Calu3 (cell line): ENCODE measurements at places on chromosomes 13 and 19. TPM values are rescaled to one million over a fixed set of nuclear protein-coding genes. Genes with fewer than 3 reads are reported as not detected.

DNA sequence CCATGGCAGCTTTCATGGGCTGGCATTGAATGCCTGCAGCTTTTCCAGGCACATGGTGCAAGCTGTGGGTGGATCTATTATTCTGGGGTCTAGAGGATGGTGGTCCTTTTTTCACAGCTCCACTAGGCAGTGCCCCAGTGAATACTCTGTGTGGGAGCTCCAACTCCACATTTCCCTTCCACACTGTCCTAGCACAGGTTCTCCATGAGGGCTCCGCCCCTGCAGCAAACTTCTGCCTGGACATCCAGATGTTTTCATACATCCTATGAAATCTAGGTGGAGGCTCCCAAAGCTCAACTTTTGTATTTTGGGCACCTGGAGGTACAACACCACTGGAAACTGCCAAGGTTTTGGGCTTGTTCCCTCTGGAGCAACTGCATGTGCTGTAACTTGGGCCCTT is 450.6 kb downstream of the LMO7 start:
- no peaks in the 10 kb centered on the region for H3K4me1 ChIP-seq
- DNase-seq: no peak
- H3K4me3 ChIP-seq: no peak overlapping the region
- H3K27me3 ChIP-seq: no peaks in the 10 kb centered on the region
- no peak overlapping the region for H3K27ac ChIP-seq

- H3K36me3 ChIP-seq: peaks cover 37% of the 10 kb centered on the region
- H3K4me3 ChIP-seq: peak overlapping the region; percentile 95
- peak; percentile 85 for DNase-seq
- H3K27me3 ChIP-seq: peaks cover 16% of the 10 kb centered on the region
- H3K4me1 ChIP-seq: peaks cover 20% of the 10 kb centered on the region
These were observed 1.2 kb downstream of the CGB7 start for GRCh38 chr19:49056101-49056901.

CGB2 gene
- 0.52 TPM in 1 of 2 replicates, not detected in the other for total RNA-seq

GRCh38 chr13:27117952-27118351 is 53.7 kb downstream of the USP12 start:
- no peaks in the 10 kb centered on the region for H3K27me3 ChIP-seq
- no peak overlapping the region for H3K27ac ChIP-seq
- H3K4me1 ChIP-seq: no peaks in the 10 kb centered on the region

DNA sequence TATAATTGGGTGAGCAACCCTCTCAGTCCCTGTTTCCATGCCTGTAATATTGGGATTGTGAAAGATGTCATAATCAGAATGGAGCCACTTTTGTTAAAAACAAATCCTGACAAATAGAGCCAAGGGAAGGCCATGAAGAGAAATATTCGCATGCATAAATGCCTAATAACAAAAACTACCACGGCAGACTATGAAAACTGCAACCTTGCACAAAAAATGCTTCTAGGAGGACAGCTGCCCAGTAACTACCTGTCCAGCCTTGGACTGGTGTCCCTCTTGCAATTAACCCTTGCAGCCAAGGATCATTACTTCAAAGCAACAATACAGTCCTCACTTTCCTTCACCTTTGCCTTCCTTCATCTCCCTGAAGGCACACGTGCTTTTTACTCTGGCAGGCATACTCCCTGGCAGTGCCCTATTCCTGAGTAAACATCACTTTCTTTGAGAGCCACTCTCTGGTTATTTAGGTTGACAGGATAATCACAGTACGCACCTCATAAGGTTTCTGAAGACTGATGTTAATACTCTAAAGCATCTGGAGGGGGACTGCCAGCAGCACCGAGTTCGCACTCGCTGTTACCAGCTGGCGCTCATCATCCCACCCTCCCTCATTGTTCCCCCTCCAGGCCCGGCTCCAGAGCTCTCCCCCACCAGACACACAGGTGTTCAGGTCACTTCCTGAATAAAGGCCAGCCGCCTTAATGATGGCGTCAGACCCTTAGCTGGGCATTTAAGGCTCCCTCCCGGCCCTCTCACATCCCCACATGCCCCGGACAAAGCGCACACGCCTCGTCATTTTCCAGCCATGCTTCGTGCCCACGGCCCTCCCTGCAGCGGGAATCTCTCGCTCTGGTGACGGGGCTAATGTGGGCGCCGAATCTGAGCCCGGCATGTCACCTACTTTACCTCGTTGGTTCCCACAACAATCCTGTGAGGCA is 57.3 kb downstream of the CDADC1 start:
- H3K27ac ChIP-seq: no peak overlapping the region
- peaks cover 40% of the 10 kb centered on the region for H3K4me1 ChIP-seq
- H3K4me3 ChIP-seq: no peak overlapping the region
- no peak for DNase-seq
- no peaks in the 10 kb centered on the region for H3K27me3 ChIP-seq

SCN1B gene
- 1.4 and 2.1 TPM in 2 replicates for total RNA-seq

- peaks cover 39% of the 10 kb centered on the region for H3K4me1 ChIP-seq
- H3K36me3 ChIP-seq: peaks cover 57% of the 10 kb centered on the region
- H3K27ac ChIP-seq: no peak overlapping the region
- no peak for DNase-seq
- no peak overlapping the region for H3K4me3 ChIP-seq
These were observed 689 bp downstream of the SPACA6 start for GRCh38 chr19:51693819-51694218.

ATP1A3 gene
- total RNA-seq: 1.1 and 1.7 TPM in 2 replicates

ZNF320 gene
- 2.5 and 7.8 TPM in 2 replicates for total RNA-seq

- peak; percentile 84 for DNase-seq
- H3K36me3 ChIP-seq: peaks cover 6% of the 10 kb centered on the region
- H3K27me3 ChIP-seq: no peaks in the 10 kb centered on the region
- H3K27ac ChIP-seq: no peak overlapping the region
- H3K4me3 ChIP-seq: peak overlapping the region; percentile 41
These were observed 7.7 kb downstream of the ARHGAP45 start for GRCh38 chr19:1074544-1075283.

DNA sequence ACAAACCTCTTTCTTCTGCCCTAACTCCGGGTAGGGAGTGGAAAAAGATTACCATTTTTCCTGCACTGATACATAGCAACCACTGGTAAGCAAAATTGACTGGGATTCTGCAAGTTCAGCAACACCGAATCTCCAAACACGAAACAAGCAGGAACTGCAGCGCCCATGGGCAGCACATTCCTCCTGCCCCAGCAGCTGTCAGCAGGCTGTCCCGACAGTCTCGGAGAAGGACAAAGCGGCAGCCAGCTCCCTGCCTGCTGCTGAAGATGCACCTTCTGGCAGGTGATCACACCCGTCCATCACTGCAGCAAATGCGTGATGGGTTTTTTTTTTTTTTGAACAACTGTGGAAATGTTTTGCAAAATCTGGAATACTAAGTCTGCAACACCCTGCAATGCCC is 6.7 kb downstream of the TMTC4 start:
- H3K4me1 ChIP-seq: no peaks in the 10 kb centered on the region
- H3K4me3 ChIP-seq: no peak overlapping the region
- no peaks in the 10 kb centered on the region for H3K27me3 ChIP-seq
- H3K27ac ChIP-seq: no peak overlapping the region

DNA sequence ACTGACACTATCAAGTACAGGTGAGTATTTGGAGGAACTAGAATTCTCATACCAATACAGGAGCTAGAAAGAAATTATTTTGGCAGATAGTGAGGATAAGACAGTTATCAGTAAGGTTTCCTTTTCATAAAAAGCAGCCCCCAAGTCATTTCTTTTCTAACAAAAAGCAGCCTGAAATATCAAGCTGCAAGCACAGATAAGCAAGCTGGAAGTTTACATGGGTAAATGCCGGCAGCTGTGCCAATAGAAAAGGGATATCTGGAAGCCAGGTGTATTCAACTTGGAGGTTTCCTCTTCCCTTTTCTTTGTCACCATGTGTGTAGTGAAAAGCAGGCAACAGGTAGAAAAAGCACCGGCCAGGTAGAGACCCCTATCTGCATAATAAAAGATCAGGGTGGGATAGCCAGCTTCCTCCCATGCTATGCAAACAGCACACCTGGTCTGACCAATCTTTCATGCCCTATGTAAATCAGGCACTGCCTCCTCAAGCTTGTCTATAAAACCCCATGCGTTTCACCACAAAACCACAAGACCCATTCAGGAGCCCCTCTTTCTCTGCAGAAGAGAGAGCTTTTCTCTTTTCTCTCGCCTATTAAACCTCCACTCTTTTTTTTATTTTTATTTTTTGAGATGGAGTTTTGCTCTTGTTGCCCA is 22.9 kb downstream of the CYP4F2 start:
- no peaks in the 10 kb centered on the region for H3K4me1 ChIP-seq
- no peak overlapping the region for H3K4me3 ChIP-seq
- no peaks in the 10 kb centered on the region for H3K36me3 ChIP-seq
- no peaks in the 10 kb centered on the region for H3K27me3 ChIP-seq
- DNase-seq: no peak

DNA sequence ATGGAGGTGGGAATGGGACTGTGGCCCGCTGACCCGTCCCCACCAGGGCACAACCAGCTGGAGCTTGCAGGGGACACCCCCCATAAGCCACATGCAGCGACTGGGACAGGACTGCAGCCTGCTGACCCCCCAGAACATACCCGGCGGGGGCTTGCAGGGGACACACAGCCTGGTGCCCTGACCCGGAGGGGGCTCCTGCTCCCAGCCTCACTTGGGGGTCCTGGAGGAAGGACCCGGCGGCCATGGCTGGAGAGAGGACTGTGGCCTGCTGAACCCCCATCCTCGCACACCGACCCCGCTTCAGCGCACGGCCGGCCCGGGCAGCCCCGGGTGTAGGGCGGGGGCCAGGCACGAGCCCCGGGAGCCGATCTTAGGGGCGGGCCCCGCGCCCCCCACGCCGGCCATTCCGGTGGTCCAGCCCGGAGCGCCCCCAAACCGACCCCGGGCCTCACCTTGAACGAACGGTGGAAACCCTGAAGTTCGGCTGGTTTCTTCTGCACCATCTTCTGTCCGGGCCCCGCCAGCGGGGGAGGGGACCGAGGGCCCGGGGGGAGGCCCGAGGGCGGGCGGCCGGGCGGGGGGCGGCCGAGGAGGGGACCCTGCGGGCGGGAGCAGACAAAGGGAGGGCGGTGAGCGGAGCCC is 574 bp downstream of the MKNK2 start:
- no peaks in the 10 kb centered on the region for H3K27me3 ChIP-seq
- H3K4me3 ChIP-seq: peak overlapping the region; percentile 74
- no peaks in the 10 kb centered on the region for H3K4me1 ChIP-seq
- H3K27ac ChIP-seq: peak overlapping the region; percentile 70

DNA sequence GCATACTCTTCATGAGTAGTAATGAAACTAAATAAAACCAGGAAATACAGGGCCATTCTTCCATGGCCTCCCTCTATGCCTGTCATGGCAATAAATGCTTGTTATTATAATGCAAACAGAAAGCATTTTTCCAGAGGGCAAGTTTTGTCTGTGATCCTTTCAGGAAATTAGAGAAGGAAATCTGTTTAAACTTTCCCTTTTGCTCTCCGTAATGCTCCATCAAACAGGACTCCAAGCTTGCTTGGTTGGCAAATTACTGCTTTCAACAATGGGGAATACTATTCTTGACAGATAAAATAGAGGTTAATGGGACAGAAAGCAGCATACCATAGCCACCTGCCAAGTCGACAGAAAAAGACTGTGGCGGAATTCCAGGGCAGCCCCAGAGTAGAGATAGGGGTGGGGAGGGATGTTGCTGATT is 252.5 kb downstream of the LHFPL6 start:
- H3K36me3 ChIP-seq: no peaks in the 10 kb centered on the region
- no peak overlapping the region for H3K27ac ChIP-seq
- H3K4me3 ChIP-seq: no peak overlapping the region
- no peak for DNase-seq

NOSIP gene
- total RNA-seq: 76.9 and 81.2 TPM in 2 replicates

JUND gene
- total RNA-seq: 44.9 and 60.9 TPM in 2 replicates

GRCh38 chr13:93446238-93446637 is 219.6 kb downstream of the GPC6 start:
- H3K27me3 ChIP-seq: no peaks in the 10 kb centered on the region
- H3K4me3 ChIP-seq: no peak overlapping the region
- no peaks in the 10 kb centered on the region for H3K36me3 ChIP-seq
- no peak overlapping the region for H3K27ac ChIP-seq

RNF113B gene
- not detected in 2 replicates for total RNA-seq

SYT3 gene
- total RNA-seq: not detected in 2 replicates

DNA sequence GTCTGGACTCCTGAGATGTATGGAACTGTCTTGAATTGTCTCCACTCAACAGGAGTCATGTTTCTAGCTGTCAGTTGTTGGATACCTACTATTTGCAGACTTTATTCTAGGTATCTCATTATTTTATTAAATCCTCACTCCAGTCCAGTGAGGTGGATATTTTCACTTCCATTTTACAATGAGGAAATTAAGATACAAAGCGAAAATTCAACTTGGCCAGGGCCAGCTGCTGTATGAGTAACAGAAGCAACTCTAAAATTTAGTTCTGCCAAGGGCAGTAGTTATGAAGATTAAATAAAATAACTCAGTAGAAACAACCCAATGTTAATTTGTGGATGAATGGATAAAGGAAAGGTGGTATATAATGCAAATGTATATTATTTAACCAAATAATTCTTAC is 12.6 kb upstream of the NDFIP2 start:
- DNase-seq: no peak
- H3K36me3 ChIP-seq: no peaks in the 10 kb centered on the region
- no peak overlapping the region for H3K27ac ChIP-seq
- no peak overlapping the region for H3K4me3 ChIP-seq

LILRB2 gene
- not detected in 2 replicates for total RNA-seq

- H3K4me1 ChIP-seq: no peaks in the 10 kb centered on the region
- no peaks in the 10 kb centered on the region for H3K36me3 ChIP-seq
- no peak for DNase-seq
- H3K4me3 ChIP-seq: no peak overlapping the region
These were observed 126.6 kb upstream of the MCF2L start for GRCh38 chr13:112842343-112842856.

TSHZ3 gene
- not detected in 2 replicates for total RNA-seq

- H3K27me3 ChIP-seq: no peaks in the 10 kb centered on the region
- H3K27ac ChIP-seq: no peak overlapping the region
- DNase-seq: no peak
These were observed 176.6 kb downstream of the LMO7 start for GRCh38 chr13:75812751-75813181.

GZMM gene
- total RNA-seq: 0.42 TPM in 1 of 2 replicates, not detected in the other

RGL3 gene
- 83.1 and 84.1 TPM in 2 replicates for total RNA-seq

SLC5A5 gene
- not detected in 2 replicates for total RNA-seq

- no peak for DNase-seq
- peak overlapping the region; percentile 73 for H3K4me3 ChIP-seq
- H3K36me3 ChIP-seq: peaks cover 77% of the 10 kb centered on the region
- H3K27ac ChIP-seq: peak overlapping the region; percentile 52
- no peaks in the 10 kb centered on the region for H3K27me3 ChIP-seq
These were observed 474 bp upstream of the FAM174C start for GRCh38 chr19:1274852-1275259.

GRCh38 chr13:66805657-66806056 is 424.5 kb downstream of the PCDH9 start:
- no peak for DNase-seq
- H3K36me3 ChIP-seq: no peaks in the 10 kb centered on the region
- no peaks in the 10 kb centered on the region for H3K27me3 ChIP-seq
- no peak overlapping the region for H3K4me3 ChIP-seq
